ENCODE measurements at places on chromosomes 2 and 18.

- H3K27ac ChIP-seq: no peak overlapping the region
- H3K4me3 ChIP-seq: no peak overlapping the region
- H3K4me1 ChIP-seq: no peaks in the 10 kb centered on the region
- no peaks in the 10 kb centered on the region for H3K27me3 ChIP-seq
- no peaks in the 10 kb centered on the region for H3K36me3 ChIP-seq
Measured at GRCh38 chr18:64695851-64696553, 547.1 kb upstream of the LINC00305 start.

- H3K4me1 ChIP-seq: peaks cover 17% of the 10 kb centered on the region
- no peaks in the 10 kb centered on the region for H3K36me3 ChIP-seq
- no peak overlapping the region for H3K27ac ChIP-seq
- H3K4me3 ChIP-seq: no peak overlapping the region
- H3K27me3 ChIP-seq: peaks cover 6% of the 10 kb centered on the region
- no peak for DNase-seq
Measured at GRCh38 chr18:46625069-46625468, 32.0 kb downstream of the LOXHD1 start.

GRCh38 chr2:47119001-47119400, 36.1 kb downstream of the STPG4 start:
- no peak overlapping the region for H3K27ac ChIP-seq
- H3K4me1 ChIP-seq: no peaks in the 10 kb centered on the region
- H3K36me3 ChIP-seq: no peaks in the 10 kb centered on the region
- no peak for DNase-seq
- peaks cover 23% of the 10 kb centered on the region for H3K27me3 ChIP-seq
- no peak overlapping the region for H3K4me3 ChIP-seq

DNA sequence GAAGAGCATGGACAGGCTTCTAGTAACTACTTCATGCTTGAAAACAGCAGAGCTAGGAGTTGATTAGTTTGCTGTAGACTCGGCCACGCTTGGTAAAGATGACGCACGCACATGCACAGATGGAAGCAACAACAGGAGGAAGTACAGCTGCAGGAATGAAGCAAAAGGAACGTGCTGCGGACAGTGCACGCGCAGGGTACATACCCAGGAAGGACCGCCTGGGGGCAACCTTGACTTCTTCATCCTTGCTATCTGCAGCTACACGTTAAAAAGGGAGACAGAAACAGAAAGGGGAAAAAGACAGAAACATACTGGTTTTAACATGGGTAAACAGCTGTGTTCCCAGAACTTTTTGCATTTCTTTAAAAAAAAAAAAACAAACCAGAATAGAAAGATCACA, 17.7 kb downstream of the SLC66A2 start:
- peaks cover 34% of the 10 kb centered on the region for H3K36me3 ChIP-seq
- H3K4me1 ChIP-seq: peaks cover 5% of the 10 kb centered on the region
- no peaks in the 10 kb centered on the region for H3K27me3 ChIP-seq
- no peak overlapping the region for H3K27ac ChIP-seq
- H3K4me3 ChIP-seq: no peak overlapping the region

GRCh38 chr2:119230219-119231185, 6.9 kb downstream of the STEAP3 start:
- peaks cover 17% of the 10 kb centered on the region for H3K27me3 ChIP-seq
- H3K27ac ChIP-seq: no peak overlapping the region
- no peaks in the 10 kb centered on the region for H3K36me3 ChIP-seq
- no peak for DNase-seq
- no peaks in the 10 kb centered on the region for H3K4me1 ChIP-seq
- H3K4me3 ChIP-seq: no peak overlapping the region

DNA sequence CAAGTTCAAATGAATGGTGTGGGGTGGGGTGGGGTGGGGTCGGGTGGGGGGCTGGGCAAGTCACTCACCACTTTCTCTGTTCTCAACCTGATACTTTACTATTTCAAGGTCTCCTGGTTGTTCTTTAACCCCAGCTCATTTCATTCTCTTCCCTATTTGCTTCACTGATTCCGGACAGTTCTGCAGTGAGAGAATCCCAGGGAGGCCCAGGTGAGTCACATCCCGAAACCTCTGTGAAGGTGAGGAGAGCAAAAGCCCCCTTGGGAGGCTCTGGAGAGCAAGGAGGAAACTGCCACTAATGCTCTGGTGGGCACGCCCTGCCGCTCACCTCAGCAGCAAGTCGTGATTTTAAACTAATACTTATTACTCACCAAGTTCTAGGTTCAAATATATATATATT, 8.9 kb downstream of the EDAR start:
- no peaks in the 10 kb centered on the region for H3K4me1 ChIP-seq
- no peak overlapping the region for H3K4me3 ChIP-seq
- H3K27me3 ChIP-seq: peaks cover 20% of the 10 kb centered on the region
- DNase-seq: no peak
- no peaks in the 10 kb centered on the region for H3K36me3 ChIP-seq

DNA sequence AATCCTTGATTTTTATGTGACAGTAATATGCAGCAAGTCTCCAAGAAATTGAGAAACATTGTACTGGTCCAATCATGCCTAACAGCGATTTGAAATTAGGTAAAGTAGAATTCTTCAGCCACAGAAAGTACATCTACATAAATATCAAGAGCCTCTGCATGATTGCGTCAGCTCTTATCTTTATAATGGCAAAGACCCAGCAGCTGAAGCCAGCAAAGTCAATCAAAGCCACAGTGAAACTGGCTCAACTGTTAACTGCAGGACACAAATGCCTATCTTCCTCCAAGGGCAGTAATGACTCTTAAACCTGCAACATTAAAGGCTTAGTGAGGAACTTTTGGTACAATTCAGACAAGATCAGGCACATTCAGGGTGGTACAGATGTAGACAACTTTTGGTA, 102.5 kb downstream of the BARD1 start:
- no peak for DNase-seq
- no peaks in the 10 kb centered on the region for H3K4me1 ChIP-seq
- H3K36me3 ChIP-seq: no peaks in the 10 kb centered on the region
- no peaks in the 10 kb centered on the region for H3K27me3 ChIP-seq
- H3K27ac ChIP-seq: no peak overlapping the region

- no peak for DNase-seq
- peaks cover 17% of the 10 kb centered on the region for H3K36me3 ChIP-seq
Measured at GRCh38 chr2:195677884-195678283, 20.9 kb downstream of the SLC39A10 start.

- H3K36me3 ChIP-seq: peaks cover 37% of the 10 kb centered on the region
- H3K4me3 ChIP-seq: no peak overlapping the region
- H3K4me1 ChIP-seq: no peaks in the 10 kb centered on the region
- no peak for DNase-seq
Measured at GRCh38 chr2:43941966-43942365, 53.8 kb downstream of the LRPPRC start.

Measured in effector memory CD8-positive, alpha-beta T cell (primary cell).